ENCODE measurements at places on chromosomes 5 and 9.

GRCh38 chr5:95007921-95008597, 276.8 kb downstream of the MCTP1 start:
- no peak for DNase-seq

DNA sequence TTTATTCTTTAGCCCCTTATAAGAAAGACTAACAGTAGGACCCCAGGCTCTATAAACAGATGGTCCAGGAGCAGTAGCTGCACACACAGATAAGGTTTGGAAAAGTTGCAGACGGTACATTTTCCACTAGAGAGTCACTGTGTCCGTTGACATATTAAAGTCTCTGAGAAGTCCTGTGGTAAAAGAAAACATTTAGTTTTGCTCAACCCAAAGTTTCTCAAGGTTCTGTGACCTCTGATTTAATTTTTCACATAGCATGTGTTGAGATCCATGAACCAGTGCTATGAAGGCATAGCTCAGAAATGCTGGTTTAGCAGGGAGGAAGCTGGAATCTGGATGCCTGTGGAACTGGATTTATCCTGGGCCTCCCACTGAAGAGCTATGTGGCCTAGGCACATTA, 62.7 kb upstream of the RASEF start:
- no peak for DNase-seq

- DNase-seq: peak; percentile 25
Observed at GRCh38 chr9:35229066-35229778, 67.4 kb downstream of the UNC13B start.

DNA sequence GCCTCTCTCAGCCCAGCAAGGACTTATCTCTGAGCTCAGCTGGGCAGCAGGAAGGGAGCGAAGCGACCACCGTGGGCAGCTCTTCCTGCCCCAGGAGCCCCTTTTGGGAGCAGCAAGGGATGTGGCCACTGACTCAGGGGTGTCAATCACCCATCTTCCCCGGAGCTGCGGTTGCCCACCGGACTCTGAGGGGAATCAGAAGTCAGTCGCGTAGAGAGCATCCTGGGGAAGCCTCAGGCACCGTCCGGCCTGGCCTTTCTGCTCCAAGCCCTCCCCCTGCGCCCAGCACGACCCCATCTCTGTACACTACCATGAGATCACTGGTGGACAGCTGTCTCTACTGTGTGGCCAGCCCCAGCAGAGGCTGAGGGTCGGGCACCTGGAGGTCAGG, 24.6 kb downstream of the GFI1B start:
- DNase-seq: no peak

GRCh38 chr9:72315510-72316311, 49.3 kb downstream of the ZFAND5 start:
- DNase-seq: peak; percentile 55

- no peak for DNase-seq
Observed at GRCh38 chr5:171617817-171618591, 167.6 kb upstream of the SMIM23 start.

DNA sequence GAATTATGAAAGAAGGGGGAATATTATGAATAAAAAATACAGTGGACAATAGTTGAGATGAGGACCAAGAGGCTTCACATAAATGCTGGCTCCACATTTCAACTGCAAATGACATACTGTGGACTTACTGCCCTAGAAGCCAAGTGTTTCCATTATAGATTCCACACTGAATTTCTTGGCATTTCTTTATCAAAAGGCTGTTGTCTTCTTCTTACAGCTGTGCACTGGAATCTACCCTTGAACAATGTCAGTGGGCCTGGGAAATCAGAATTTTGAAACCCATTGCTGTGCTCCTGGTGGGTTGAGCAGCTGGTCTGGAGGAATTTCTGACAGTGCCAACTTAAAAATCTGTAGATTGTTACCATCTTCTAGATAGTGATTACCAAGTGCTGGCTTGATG, 49.9 kb downstream of the TNC start:
- DNase-seq: no peak

GRCh38 chr5:42749020-42749419, 7.6 kb upstream of the CCDC152 start:
- DNase-seq: peak; percentile 11

- DNase-seq: no peak
Observed at GRCh38 chr5:83006683-83007283, 70.4 kb downstream of the TMEM167A start.

DNA sequence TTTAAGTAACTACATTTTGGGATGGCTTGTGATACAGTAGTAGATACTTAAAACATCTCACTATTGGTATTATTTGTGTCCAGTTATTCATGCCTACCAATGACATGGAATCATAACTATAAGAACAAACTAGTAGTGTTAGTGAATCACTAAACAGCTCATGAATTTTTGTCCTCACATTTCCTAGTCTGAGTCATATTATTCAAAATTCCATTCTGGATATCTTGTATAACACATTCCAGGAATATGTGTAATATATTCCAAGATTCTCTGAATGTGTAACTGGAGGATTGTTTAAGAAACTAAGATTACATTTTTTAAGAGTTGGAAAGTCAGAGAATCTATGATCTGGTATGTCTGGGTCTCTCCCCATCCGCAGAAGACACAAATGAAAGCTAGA, 565.3 kb upstream of the ZNF608 start:
- peak; percentile 97 for DNase-seq

- DNase-seq: no peak
Observed at GRCh38 chr9:119284118-119284517, 85.1 kb downstream of the BRINP1 start.

GRCh38 chr5:171534043-171534895, 114.8 kb downstream of the FGF18 start:
- DNase-seq: peak; percentile 27

DNA sequence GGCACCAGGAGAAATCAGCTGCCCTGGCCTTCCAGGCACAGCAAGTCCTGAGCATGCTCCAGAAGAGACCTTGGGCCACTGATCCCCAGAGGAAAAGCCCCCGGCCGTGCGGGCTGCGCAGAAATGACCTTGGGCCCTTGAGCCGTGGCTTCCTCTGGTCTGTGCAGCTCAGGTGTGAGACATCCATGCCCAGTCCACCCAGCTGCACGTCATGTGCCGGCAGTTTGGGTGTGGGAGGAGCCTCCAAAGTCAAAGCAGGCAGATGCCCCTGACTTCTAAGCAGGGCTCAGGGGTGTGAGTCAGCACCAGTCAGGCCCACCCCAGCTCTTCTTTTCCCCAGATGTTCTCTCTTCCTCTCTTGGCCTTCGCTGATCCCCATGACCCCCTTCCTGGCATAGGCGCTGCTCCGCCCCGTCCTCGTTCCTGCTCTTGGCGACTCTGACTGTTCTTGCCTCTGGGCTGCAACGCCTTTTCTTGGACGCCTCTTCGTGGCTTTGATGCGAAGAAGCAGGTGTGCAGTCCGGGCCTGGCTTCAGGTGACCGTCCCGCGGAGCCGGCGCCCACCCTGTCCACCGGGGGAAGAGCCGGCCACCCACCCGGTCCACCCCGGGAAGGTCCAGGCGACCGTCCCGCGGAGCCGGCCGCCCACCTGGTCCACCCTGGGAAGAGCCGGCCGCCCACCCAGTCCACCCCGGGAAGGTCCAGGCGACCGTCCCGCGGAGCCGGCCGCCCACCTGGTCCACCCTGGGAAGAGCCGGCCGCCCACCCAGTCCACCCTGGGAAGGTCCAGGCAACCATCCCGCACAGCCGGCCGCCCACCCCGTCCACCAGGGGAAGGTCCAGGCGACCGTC, 5.9 kb upstream of the QSOX2 start:
- DNase-seq: no peak

DNA sequence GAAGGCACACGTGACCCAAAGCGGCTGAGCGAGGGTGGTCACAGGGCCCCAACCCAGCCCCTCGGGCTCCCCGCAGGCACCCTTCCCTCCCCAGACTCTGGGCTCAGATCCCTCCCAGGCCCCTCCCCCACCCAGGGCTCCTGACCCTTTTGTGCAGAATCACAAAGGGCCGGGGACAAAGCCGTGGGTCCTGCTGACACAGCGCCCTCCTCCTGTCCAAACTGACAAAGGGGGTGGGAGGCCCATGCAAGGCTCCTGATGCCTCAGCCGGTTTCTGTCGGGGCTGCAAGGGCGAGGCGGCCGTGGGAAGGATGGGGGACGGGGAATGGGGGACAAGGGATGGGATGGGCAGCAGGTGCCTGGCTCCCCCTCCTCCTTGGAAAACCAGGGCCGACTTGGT, 43.5 kb upstream of the UBAC1 start:
- no peak for DNase-seq

GRCh38 chr5:60299944-60300343, 400.0 kb downstream of the DEPDC1B start:
- no peak for DNase-seq

GRCh38 chr9:121670431-121670830, 19.0 kb downstream of the DAB2IP start:
- no peak for DNase-seq

- peak; percentile 8 for DNase-seq
Observed at GRCh38 chr5:3595006-3595961, at the start of gene IRX1. TSS of gene IRX1 (plus strand) at chr5:3595832. CDS start at chr5:3596106, 274 bp downstream.

GRCh38 chr9:115367780-115368525, 250.0 kb upstream of the TNC start:
- DNase-seq: peak; percentile 70

DNA sequence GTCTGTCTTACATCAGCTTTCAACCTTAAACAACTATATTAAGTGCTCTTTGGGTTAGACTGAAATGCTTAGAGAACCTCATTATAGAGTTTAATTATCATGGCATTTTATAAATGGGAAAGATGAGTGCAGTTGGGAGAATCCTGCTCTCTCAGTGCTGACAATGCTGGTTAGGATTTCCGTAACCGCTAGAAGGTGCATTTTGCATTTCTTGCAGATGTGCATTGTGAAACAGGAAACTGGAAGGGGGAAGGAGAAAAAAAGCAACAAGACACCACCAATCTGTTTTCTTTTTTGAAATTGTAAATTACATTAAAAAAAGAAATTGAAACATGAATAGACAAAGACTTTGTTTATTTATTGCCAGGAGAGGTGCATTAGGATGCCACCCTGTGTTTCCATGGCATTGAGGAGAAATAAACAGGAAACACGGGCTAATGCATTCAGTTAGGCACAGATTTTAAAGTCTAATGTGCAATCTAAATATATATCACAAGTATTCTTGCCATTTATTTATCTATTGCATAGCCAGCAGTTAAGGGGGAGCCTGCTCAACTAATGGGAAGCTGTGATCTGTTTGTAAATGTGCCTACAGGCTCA, 478.9 kb downstream of the PSAT1 start:
- DNase-seq: no peak

DNA sequence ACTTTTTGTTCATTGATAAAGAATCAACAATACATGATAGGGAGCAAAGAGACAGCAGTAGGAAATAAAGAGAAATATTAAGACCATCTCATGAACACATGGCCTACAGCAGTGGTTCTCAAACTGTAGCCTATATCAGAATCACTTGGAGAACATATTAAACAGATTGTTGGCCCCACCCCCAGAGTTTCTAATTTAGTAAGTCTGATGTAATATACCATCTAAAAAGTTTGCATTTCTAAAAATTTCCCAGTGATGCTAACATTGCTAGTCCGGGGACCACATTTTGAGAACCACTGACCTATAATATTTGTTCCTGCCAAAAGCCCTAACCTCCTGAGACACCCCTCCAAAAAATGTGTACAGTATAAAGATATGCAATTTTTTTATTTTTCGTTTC, 306.2 kb upstream of the NREP start:
- DNase-seq: no peak

DNA sequence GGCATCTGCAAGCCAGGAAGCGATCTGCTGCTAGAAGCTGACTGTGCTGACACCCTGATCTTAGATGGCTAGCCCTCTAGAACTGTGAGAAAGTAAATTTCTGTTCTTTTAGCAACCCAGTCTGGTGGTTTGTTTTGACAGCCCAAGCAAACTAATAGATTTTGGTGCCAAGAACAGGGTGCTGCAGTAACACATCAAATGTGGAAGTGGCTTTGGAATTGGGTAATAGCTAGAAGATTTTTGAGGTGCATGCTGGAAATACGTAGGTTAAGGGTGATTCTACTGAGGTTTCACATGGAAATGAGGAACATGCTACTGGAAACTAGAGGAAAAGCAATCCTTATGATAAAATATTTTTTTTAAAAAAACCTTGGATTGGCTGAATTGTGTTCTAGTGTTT, 153.5 kb upstream of the SH3GL2 start:
- DNase-seq: no peak

- no peak for DNase-seq
Observed at GRCh38 chr9:105313238-105313637, 68.8 kb downstream of the SLC44A1 start.

GRCh38 chr5:34930870-34931269, 1.5 kb downstream of the DNAJC21 start:
- no peak for DNase-seq

DNA sequence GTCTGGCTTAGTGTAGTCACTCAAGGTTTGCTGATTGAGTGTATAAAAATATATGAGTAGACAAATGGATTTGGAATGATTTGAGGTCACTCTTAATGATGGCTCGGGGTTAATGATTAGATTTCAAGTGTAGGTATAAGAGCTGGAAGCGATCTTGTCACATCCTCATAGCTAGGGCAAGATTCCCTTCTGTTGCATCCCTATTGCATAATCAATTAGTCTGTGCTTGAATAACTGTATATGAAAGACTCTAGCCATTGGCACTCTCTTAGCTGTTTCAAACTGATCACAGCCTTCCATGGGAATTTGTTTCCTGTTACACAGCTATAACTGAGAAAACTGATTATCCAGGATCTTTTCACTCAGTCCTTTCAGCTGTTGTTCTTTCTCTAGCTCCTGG, 811.6 kb downstream of the TLE4 start:
- no peak for DNase-seq

- DNase-seq: no peak
Observed at GRCh38 chr9:128138001-128138400, 10.5 kb upstream of the PTGES2 start.

- no peak for DNase-seq
Observed at GRCh38 chr9:87479801-87480201, 17.9 kb upstream of the DAPK1 start.

- DNase-seq: no peak
Observed at GRCh38 chr9:99787556-99787955, 34.1 kb upstream of the NR4A3 start.

- no peak for DNase-seq
Observed at GRCh38 chr5:123359454-123360200, 63.6 kb downstream of the CEP120 start.
